ENCODE measurements at places on chromosomes 2 and 18.

DNA sequence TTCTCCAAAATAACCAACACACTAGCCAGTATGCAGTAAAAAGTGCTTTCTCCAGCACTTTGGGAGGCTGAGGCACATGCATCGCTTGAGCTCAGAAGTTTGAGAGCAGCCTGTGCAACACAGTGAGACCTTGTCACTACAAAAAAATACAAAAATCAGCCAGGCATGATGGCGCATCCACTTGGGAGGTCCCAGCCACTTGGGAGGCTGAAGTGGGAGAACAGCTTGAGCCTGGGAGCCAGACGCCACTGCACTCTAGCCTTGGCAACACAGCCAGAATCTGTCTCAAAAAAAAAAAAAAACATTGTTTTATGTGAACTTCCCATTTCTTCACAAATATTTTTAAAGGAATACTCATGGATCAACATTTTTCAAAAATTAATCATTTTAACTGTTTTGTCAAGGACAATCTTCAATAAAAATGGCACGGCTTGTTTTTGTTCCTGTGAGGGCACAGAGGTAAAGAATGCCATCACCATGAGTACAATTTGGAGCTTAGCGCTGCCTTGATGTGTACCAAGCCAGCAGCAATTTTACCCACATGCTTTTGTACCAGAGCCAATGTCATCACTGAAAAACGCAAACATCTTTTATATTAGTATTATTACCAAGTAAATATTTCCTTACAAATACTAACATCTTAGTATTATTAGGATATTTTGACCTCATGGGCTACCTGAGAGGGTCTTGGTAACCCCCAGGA lies 26.7 kb downstream of the RAB1A start:
- DNase-seq: no peak

DNA sequence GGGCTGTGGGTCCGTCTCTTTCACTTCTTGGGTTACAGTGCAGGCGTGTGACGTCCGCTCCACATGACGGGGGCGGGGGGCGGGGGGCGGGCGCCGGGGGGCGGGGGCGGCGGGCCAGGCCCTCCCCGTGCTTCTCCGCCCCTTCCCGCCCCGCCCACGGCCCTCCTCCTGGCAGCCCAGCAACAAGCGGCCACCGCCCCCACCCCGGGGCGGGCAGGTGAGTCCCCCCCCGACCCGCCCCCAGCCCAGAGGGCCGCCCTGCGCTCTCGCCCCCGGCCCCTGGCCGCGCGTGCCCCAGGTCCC lies 3.6 kb downstream of the ZNF516 start:
- no peak for DNase-seq

- DNase-seq: no peak
These were observed 48.2 kb downstream of the HAUS1 start for GRCh38 chr18:46152436-46152807.

DNA sequence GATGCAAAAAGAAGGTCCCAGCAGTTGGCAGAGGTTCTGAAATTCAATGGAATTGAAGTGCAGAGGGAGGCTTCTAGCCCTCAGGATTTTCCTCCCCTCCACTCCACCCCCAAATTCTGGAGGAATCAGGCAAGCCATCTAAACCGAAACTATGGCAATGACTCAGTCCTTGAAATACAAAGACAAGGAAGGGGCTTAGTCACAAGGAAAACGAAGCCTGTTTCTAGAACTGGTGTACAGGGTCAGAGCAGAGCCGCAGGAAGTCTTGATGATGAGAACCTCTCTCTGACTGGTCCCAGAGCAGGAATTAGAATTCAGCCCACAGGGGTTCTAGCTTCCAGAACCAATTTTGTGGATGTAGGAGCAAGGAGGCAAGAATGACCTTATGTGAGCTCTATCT lies 111.7 kb upstream of the SCN1A start:
- DNase-seq: no peak

- no peak for DNase-seq
These were observed 138.4 kb downstream of the OTX1 start for GRCh38 chr2:63189026-63189425.
